ENCODE measurements at places on chromosomes 3 and 15. TPM values are rescaled to one million over a fixed set of nuclear protein-coding genes. Genes with fewer than 3 reads are reported as not detected.

Gene STRA6
- not detected for total RNA-seq

Gene GPR160
- 67.6 TPM for total RNA-seq

Gene CCR8
- not detected for total RNA-seq

Gene SI
- not detected for total RNA-seq

Gene SEMA7A
- total RNA-seq = 41.6 TPM

Gene UBR1
- total RNA-seq = 56.0 TPM

Gene LNP1
- total RNA-seq = 6.0 TPM

Gene CELF6
- 4.6 TPM for total RNA-seq

Gene DOCK3
- total RNA-seq = 0.04 TPM

GRCh38 chr3:131701153-131701770 is 198.5 kb upstream of the MRPL3 start:
- DNase-seq = no peak

- no peak for DNase-seq
These were observed 47.0 kb downstream of the ZBTB20 start for GRCh38 chr3:115099986-115100571.

DNA sequence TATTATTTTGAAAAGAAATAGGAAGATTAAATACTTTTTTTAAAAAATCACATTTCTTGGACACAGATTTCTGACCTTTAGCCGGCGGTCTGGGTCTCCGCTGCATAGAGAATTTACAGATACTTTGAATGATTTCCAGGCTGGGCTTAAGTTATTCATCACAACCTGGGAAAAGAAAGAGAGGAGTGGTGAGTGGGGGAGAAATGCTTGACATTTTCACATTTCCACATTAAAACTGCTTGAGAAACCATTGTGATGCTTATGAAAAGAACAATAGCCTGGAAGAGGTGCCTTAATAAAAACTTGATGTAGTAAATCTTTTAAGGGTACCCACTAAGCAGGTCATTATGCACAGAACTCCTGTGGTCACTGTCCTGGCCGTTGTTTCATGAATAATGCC is 166.8 kb upstream of the MRPL3 start:
- no peak for DNase-seq

DNA sequence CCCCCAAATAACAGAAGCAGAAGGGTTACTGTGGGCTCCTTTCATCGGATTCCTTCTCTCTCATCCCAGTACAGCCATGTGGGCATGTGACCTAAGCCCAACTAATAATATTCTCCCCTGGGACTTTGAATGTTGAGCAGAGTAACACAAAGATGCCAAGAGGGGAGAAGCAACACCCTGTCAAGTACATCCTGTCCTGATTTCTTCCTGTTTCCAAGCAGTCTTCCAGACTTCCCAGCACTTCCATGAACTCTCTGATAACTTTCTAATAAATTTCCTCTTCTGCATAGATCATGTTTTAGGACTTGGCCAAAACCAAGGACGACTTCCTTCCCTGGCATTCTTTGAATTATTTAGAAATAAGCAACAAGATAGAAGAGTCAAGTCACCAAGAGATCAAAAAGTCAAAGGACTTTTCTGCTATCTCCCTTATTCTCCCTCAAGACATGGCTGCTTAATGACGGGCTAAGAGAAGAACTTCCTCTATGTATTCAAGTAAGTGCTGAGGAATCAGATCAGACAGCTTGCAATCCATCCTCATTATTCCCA is 37.9 kb downstream of the CRYGS start:
- DNase-seq = no peak

- DNase-seq = no peak
These were observed 128.1 kb upstream of the ADPGK start for GRCh38 chr15:72911626-72912025.

- DNase-seq = no peak
These were observed 7.4 kb downstream of the SLC35A5 start for GRCh38 chr3:112569265-112569664.

DNA sequence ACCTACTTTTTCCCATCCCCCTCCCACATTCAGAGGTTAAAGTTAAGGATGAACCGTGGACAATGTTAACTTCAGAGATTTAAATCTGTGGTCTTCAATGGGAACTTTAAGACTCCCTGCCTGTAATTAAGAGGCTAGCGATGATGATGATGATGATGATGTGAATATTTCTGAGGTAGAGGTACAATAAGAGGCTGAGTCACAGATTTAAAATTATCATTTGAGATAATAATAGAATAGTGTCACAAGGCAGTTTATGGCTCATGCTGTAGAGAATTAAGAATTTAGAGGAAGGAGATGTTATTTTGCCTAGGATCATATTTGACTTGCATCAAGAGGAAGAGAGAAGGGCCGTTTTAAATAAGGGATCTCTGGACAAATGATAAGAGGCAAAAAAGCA is 146.2 kb downstream of the BBX start:
- DNase-seq = no peak

DNA sequence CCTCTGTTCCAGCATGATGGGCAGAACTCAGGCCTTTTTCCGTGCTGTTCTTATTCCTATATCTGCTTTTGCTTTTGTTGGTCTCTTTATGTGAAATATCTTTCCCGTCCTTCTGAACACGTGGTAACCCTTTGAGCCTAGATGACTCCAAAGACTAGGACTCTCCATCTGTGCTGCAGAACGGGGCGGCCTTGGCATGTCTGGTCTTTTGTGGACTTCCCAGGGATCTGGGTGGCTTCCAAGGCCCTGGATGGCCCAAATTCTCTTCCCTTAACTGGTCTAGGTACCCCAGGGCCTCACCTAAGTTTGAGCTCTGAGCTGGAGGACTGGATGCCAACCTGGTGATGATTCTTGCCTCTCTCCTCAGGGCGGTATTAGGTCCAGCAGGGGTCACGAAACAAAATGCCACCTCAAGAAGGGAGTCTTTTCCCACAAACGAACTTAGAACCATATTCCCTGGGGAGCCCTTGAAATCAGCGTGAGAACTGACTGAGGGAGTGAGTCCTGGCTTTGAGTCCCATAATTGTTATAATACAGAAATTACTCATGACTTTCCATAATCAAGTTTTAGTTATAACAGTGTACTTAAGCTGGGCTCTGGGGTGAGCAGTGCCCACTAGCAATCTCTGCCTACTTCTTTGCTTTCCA is 13.8 kb downstream of the TLNRD1 start:
- no peak for DNase-seq

DNA sequence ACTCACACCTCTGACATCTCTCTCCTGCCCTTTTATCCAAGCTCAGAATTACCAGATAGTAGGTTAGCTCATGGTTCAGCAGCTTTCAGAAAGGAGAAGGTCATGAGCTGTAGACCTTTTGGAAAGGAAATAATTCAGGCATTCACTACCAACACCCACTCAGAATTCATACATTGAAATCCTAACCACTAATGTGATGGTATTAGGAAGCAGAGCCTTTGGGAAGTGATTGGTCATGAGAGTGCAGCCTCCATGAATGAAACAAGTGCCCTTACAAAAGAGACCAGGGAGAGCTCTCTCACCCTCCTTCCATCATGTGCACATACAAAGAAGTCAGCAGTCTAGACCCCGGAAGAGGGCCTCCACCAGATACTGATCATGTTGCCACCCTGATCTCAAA is 315.8 kb upstream of the CCDC54 start:
- no peak for DNase-seq

GRCh38 chr3:132538072-132538471 is 59.0 kb upstream of the ACKR4 start:
- DNase-seq = no peak

DNA sequence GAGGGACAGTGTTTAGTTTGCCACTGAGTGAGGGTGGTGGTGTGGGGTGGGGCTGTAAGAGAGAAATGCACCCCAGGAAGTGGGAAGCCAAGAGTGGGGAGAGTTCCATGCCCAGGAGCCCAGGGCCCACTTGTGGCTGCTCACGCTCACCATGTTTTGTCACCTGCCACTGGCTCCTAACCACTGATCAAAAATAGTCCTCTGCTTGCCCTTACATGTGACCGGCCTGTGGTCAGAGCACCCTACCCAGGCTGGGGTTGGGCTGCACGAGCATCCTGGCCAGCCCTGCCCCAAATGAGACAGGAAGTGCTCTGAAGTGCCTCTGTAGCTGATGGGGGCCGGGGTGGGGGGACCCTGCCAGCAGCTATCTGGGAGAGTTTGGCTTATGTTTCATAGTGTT is 216.3 kb downstream of the RPLP1 start:
- no peak for DNase-seq

DNA sequence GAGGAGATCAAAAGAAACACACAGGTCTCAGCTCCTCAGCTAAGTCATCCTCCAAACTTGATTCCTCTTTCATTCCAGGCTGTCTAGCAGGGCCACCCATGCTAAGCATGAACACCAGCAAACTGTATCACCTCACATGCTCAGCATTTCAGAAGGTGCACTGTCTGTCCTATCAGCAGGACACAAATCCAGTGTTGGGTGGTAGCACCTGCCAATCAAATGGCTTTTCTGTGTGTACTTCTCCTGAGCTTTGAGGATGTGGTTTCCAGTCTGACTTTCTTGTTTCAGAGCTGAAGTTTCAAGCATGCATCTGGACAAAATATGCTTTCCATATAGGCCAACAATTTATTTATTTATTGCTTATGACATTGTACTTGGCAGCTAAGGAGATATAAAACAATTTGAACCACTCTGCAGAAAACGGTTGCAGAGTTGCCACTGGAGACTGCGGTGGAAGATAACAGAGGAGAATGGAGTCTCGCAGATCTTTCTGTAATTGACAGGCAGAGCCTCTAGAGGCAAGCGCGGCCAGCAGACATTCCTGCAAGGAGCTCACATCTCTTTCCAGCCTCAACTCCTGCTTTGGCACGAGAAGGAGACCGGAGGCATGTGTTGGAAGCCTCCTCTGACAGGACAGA is 167.1 kb upstream of the WNT5A start:
- no peak for DNase-seq

DNA sequence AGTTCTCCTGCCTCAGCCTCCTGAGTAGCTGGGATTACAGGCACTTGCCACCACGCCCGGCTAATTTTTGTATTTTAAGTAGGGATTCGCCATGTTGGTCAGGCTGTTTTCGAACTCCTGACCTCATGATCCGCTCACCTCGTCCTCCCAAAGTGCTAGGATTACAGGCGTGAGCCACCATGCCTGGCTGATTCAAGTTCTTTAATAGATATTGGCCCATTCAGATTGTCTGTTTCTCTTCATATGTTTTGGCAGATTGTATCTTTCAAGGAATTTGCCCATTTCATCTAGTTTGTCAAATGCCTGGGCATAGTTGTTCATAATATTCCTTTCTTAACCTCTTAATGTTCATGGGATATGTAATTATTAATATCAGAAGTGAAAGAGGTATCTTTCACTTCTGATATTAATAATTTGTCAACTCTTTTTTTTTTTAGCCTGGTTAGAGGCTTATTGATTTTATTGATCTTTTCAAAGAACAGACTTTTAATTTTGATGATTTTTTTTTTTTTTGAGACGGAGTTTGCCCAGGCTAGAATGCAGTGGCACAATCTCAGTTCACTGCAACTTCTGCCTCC is 40.2 kb upstream of the ZFAND6 start:
- no peak for DNase-seq

DNA sequence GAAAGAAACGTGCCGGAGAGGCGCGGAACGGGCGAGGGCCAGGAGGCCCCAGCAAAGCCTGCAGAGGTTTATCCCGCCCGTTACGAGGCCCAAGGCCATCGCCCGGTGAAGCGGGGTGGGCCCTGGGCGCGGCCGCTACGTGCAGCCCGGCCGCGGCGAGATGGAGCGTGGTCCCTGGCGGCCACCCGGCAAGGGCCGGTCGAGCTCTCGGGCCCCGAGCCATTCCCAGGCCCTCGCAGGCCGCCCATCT is 1.1 kb downstream of the PKM start:
- no peak for DNase-seq

DNA sequence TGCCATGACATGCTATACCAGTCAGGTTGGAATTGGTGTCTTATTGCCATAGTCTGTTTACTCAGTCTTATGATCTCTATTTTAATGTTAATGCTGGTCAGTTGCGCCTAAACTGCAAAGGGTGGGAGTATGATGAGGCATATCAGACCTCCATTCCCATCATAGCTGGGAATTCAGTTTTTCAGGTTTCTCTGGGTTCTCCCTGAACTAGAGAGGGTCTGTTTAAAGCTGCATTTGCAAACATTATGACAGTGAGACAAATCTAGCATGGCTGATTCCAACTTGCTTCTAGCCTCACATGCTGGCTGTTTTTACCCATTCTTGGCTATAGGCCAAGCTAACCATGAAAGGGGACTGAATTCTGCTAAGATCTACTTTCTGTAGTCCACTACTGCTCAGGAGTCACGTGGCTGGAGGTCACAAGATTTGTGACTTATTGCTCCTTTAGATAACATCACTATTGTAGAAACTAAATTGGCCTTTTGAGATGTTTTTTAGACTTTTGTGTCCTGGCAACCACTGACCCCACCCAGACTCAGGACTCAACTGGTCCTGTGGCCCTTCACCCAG is 96.5 kb downstream of the TGFBR2 start:
- DNase-seq = no peak

DNA sequence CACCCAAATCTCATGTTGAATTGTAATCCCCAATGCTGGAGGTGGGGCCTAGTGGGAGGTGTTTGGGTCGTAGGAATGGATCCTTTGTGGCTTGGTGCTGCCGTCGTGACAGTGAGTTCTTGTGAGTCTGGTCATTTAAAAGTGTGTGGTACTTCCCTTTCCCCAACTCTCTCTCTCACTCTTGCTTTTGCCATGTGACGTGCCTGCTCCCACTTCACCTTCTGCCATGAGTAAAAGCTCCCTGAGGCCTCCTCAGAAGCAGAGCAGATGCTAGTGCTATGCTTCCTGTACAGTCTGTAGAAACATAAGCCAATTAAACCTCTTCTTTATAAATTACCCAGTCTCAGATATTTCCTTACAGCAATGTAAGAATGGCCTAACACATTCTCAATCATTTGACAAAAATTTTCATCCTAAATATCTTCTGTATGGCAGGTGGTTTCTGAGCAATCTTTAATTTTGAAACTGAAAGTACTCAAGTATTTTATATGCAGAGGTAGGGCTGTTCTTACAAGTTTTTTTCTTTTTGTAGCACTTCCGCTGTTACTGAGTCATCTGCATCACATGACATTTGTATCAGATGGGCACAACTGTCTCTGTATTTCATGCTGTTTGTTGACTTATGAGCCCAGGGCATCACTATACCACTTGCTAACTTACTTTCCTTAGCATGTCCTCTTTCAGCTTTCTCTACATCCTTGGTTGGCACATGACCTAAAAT is 8.8 kb downstream of the RPL39L start:
- DNase-seq = no peak

GRCh38 chr3:186464424-186465093 is 79.6 kb downstream of the CRYGS start:
- peak; percentile 79 for DNase-seq

All from Karpas-422 (cell line).